CMK (cell line): ENCODE measurements at places on chromosomes 3 and 15.

DNA sequence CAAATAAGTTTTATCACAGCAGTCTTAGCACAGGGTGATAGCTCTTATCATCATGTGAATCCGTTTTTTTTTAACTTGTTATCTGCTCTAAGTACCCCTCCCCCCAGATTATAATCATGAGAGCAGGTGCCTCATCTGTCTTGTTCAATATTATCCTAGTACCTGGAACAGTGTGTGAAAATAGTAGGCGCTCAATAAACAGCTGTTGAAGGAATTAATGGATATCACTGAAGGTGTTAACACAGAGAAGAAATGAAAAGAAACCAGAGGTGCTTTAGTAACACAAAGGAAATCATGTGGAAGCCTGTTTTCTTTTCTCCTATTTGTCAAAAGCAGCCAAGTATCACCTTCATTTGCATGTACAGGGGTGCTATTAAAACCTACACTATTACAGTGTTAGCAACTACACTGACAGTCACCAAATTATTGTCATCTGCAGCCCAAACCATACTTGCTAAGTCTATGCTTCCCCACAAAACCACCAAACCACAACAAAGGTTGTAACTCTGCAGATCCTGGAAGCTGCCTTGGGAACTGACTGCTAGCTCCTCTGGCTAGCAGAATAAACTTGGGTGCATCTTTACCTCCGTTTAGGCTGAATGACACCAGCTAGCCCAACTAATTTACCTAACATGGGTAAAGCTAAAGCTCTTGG is 2.9 kb downstream of the XPC start:
- no peak for DNase-seq

DNA sequence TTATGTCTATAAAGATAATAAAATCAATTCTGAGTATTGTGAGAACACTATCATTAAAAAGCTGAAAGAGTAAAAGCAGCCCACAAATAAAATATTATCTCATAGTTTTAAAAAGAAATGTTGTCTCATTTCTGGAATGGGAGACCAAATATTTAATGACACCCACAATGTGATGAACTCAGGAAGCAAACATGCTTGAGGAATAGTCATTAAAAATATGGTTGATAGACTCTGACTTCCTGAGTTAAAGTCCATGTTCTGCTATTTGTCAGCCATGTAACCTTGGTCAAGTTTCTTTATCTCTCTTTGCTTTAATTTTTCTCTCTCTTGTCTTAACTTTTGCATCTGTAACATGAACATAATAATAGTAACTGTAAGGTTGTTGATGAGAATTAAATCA is 35.5 kb upstream of the CHMP2B start:
- no peak for DNase-seq

GRCh38 chr3:47890828-47891612 is 88.1 kb downstream of the DHX30 start:
- DNase-seq, result no peak

DNA sequence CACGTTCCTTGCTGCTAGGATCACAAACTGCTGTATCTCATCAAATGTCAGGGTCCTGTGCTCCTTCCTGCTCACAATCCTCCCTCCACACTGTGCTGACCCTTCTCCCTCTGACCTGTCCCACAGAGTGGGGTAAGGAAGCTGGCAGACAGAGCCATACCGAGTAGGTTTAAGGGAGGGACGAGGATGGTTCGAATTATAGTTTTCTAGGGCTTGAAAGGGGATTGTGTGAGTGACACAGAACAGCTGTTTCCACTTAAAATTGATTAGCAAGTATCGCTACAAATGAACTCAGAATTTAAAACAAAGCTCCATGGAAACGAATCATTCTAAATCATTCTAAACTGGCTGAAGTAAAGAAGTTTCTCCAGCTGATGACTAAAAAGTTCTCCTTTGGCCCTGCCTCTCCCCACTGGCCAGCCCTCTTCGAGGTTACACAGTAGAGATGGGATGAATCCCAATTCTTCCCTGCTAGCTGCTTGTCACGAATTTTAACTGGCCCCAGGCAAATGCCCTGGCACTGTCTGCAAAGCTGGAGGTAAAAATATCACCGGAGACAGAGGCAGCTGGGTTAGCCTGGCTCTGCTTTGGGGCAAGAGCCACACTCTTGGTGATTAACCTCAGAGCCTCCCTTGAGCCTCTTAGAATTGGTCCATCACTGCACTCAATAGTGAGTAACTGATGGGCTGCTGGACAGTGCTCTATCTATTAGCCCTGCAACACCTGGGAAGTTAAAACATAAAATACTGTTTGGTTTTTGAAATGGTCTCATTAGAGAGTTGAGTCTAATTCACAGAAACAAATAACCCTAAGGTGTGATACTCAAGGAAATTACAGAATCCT is 194.9 kb downstream of the CHST2 start:
- DNase-seq, result no peak

DNA sequence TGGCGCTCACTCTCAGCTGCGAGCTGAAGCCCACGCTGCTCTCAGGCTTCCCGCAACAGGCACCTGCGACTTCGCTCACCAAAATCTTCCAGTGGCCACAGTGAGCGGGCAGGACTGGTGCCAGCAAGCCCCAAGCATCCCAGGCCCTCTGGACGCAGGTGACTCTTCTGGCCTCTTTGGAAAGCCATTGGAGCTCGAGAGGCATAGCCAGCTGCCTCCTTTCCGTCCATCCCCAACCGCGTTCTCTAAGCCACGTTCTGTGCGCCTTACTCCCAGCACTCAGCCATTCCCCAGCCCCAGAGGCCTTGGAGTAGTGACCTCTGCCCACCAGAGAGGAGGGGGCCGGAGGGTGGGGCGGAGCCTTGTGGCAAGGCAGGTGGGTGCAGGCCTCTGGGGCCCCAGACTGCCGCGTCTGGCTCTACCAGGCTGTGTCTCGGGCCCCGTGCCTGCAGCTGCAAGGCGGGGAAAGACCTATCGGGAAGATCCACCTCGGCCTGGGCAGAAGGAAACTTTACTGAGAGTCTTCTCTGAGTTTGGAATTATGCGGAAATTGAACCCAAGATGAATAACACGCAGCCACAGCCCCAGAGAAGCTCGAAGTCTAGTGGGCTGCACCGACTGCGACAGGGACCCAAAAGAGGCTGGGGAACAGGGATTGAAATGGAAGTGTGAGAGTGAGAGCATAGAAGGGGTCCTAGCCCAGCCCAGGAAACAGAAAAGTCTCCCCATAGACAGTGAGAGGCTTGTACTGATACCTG is 3.6 kb upstream of the SOX14 start:
- no peak for DNase-seq

DNA sequence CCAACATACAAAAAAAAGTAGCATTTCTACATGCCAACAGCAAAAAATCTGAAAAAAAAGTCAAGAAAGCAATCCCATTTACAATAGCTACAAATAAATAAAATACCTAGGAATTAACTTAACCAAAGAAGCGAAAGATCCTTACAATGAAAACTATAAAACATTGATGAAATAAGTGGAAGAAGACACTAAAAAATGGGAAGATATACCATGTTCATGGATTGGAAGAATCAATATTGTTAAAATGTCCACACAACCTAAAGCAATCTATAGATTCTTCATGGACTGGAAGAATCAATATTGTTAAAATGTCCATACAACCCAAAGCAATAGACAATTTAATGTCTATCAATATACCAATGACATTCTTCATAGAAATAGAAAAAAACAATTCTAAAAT is 21.0 kb downstream of the PEAK1 start:
- no peak for DNase-seq

- DNase-seq, result no peak
These were observed 148.2 kb downstream of the ADAMTS9 start for GRCh38 chr3:64539451-64540196.

DNA sequence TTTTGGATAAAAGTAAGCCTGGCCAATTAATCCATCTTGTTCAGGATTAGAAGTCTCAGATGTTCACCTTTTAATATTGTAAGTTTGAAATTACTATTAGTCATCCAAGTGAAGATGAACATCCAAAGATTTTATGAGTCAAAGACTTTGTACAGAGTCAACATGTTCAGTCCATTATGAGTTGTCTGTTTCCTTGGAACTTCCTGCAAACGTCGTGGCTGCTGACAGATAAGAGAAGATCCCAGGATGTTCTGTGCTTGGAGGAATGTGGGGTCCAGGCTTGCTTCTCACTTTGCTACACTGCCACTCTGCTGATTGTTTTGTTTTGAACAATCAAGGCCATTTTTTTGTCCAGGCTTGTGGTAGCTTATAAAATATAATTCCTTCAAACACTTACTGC is 74.3 kb upstream of the SLCO2A1 start:
- no peak for DNase-seq

- no peak for DNase-seq
These were observed 93.6 kb downstream of the TBC1D2B start for GRCh38 chr15:77983708-77984445.

- DNase-seq, result no peak
These were observed 32.8 kb upstream of the ST3GAL6 start for GRCh38 chr3:98730338-98730737.

DNA sequence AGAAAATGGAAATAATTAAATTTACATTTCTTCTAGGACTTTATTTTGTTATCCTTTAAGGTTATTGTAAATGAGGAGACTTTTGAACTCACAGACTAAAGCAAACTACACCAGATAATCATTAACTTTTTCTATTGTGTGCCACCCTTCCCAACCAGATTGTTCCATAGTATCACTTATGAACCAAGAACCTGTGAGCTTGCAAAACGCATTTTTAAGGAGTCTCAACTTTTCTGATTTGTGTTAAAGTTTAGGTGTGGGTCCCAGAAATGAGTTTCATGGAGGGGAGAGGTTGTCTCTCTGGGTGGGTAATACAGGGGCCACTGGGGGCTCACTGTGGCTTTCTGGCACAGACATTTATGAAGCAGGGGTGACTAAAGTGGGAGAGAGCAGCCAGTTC is 75.7 kb downstream of the IGF1R start:
- DNase-seq, result no peak

DNA sequence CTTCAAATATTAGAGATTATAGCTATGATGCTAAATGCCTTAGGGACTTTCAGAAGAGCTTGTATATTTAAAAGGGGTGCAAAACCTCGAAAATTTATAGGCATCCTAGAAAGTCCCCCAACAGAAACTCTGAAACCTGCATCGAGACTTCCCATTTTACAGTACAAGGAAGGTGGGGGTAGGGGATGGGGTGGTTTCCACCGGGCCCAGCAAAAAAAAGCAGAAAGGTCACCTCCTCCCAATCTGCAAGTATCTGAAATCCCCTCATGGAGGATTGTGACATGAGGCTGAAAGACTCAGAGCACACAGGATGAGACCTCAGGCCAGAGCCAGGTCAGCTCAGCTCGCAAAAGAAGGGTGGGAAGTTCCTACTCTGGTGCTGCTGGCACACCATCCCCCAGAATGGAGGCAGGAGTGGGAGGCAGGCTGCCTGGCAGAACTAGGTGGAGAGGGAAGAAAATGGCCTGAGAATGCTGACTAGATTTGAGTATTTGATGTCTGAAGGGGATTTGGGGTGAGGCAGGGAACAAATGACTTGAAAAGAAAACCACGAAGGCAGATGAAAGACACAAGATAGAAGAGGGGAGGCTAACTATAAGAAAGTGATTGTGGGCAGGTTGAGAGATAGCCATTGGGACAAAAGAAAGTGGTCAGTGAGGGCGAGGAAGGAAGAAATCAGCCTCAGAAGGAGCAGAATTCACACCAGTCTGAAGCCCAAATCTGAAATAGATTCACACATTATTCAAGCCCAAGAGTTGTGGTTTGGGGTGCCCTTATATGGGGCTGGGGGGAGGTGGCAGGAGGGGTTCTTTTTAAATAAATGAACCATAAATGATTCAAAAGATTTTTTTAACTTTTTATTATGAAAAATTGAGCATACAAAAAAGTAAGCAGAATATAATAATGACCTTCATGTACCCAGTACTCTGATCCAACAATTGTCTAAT is 22.5 kb upstream of the TSC22D2 start:
- DNase-seq, result no peak

- DNase-seq, result no peak
These were observed 174.0 kb downstream of the RAB11A start for GRCh38 chr15:66043264-66043663.

GRCh38 chr3:191391861-191392808 is 61.8 kb upstream of the UTS2B start:
- DNase-seq, result no peak

GRCh38 chr3:125006291-125006731 is 49.5 kb downstream of the HEG1 start:
- DNase-seq, result no peak

GRCh38 chr3:141452045-141452444 is 34.8 kb upstream of the RASA2 start:
- no peak for DNase-seq

GRCh38 chr3:24474862-24475261 is 19.8 kb downstream of the THRB start:
- no peak for DNase-seq

GRCh38 chr3:61665987-61666386 is 104.6 kb downstream of the PTPRG start:
- DNase-seq, result no peak

DNA sequence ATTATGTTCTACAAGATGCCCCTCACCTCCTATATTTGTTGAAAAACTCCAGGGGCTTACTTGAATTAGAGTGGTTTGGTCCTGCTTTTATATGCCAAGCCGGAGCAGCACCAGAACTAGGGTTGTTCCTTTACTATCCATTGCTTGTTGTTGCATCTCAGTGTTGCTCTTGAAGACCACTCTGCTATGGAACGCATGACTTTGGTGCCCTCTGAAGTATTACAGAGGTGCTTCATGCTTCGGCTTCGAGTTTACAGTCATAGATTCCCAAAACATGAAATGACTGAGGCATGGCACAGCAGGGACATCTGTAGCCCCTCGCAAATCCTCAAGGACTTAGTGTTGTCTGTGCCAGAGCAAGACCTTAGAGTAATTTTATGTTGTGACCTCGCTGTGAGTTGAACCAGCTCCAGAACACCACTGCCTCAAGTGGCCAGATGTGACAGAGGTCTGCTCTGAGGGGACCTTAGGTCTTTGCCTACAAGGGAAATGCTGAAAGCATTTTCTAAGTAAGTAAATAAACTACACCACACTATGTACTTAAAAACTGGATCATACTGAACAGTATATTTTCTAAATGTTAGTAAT is 67.2 kb upstream of the SIAH2 start:
- DNase-seq, result no peak

- no peak for DNase-seq
These were observed 10.8 kb downstream of the ASB14 start for GRCh38 chr3:57281715-57282114.

DNA sequence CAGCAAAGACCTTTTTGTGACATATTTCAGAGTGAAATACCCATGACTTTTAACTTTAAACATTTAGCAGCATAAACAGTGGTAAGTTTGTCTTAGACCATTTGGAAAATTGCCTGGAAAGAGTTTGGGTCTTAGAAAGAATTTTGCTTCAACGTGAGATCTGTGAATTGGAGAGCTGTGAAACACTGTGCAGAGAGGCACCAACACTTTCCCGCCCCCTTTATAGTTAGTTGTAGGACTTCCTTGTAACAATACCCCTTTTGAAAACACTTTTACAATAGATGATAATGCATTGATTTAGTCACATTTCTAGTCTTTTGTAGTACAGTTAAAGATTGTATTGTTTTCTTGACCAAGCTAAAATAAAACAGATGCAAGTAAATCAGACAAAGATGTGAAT is 43.5 kb upstream of the MBNL1 start:
- DNase-seq, result no peak

DNA sequence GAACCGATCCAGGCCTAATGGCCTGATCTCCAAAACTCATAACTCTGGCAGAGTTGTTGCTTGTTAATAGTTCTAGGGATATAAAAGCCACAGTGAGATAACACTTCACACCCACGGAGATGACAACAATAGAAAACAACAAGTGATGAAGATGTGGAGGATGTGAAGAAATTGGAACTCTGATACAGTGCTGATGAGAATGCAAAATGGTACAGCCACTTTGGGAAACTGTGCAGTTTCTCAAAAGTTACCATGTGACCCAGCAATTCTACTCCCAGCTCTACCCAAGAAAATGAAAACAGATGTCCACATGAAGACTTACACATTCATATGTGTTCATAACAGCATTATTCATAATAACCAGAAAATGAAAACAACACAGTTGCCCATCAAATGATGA is 3.8 kb downstream of the CMTM7 start:
- DNase-seq, result no peak
